ENCODE measurements at places on chromosomes 7 and 10.
A peak's percentile ranks its signal among the peaks of the same experiment; 100 is the strongest.

DNA sequence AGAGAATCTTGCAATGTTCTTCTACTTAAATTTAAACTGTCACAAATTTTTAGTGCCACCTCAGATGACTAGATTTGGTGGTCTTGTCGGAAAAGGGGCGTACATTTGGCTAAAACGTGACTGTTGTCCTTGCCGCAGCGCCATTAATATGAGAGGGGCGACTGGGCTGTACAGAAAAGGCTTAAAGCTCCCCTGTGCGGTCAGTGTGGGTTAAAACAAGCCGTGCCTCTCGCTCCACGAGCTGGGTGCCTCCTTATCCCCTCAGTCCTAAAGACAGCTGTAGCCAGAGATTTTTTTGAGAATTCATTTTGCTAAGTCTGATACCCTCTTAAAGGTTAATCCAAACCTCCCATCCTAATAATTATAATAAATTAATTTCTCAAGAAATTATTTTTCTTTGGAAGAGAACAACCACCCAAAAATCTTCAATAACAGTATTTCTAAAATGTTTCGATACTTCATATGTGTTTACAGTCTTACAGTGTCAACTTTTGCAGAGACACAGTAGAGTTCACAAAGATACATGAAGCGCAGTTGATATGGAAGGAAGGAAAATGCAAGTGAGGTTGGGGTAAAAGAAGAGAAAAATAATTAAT is 68.6 kb downstream of the C7orf25 start:
- DNase-seq = no peak

GRCh38 chr10:51510231-51510630 is 189.2 kb downstream of the CSTF2T start:
- DNase-seq = no peak

GRCh38 chr7:24828891-24829661 is 71.8 kb upstream of the GSDME start:
- DNase-seq = no peak

DNA sequence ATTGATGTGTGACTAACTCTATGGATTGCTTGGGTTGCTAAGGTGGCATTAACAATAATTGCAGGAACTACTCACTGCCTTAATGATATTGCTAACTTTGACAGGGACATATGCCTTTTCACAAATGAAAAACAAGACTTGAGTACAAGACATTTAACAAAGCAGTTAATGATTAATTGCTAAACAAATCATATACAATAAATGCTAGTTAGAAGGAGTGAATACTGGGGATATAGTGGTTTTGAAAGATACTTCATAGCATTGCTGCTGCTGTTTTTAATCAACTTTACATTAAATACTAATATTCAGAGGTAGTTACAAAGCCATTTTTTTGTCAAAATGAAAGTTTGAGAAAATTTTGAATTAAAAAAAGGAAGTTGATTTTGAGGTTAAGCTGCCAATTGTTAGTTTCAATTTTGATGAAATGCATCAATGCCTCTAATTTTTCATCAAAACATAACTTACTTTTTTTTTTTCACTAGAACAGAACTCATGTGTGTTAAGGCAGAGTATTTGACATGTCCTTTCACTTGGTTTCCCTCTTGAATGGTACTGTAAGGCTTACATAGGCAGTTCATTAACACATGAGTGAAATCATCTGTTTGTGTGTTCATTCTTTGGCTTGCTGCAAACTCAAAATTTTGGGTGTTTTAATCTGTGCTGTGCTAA is 106.2 kb upstream of the SEMA3D start:
- no peak for DNase-seq

DNA sequence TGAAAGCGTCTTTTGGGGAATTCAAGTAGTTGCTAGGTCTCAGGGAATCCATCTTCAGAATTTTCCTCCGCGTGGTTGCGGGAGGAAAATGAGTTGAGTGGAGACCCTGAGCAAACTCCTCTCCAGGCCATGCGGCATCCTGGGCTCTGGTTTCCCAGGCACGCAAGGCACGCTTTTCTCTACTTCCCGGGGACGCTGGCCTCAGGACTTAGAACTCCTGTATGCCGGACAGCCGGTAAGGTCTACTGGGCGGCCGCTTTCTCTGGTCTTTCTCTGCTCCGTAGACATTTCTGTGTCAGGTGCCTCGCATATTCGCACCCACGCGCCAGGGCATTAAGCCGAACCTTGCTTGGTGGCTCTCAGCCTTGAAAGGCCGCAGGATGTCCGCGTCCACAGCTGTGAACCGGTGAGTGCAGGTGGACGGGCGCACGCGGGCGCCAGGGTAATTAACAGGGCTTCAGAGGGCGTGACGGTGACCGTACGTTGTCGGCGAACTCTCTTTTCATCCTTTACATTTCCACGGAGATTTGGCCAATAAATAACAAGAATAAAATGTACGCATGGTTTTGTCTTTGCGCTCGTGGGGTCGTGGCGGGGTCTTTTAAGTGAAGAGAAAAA is 992 bp upstream of the RBM20 start:
- DNase-seq = peak; percentile 28

GRCh38 chr10:128384831-128385230 is 258.6 kb upstream of the MKI67 start:
- DNase-seq = no peak

DNA sequence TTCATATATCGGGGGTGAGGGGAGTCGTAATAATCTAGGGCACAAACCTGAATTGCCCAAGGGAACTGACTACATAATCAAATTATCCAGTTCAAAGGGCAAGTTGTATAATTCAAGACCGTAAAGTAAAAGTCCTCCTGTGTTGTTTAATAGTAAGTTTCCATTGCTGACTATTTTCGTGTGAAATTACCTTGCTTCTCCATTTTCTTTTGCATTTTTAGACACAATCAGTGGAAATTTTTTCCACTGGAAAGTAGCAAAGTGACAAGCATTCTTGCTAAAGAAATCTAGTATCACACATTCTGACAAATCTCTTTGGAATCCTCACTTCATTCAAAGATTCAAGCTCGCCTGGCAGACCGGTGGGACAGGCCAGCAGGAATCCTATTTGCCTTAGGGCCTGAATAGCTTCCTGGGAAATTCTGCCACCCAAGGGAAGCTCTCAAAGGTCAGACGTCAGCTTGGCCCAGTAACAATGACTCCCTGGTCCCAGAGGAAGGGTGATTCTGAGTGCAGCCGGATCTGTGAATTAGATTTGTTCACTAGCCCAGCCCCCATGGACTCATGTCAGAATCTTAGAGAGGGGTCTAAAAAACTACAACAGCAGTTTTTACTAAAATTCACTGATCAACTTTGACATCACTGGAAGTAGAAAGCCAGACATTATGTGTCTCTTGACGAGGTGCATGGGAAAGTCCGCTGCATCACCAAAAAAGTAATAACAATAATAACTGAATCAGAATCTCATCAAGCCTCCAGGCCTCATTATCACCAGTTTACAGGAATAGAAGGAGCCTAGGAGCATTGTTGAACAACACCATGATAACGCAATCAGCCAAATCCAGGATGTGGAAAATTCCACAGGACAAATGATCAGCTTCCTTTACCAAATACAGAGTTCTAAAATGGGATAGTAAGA is 161.0 kb downstream of the SKIDA1 start:
- DNase-seq = no peak

DNA sequence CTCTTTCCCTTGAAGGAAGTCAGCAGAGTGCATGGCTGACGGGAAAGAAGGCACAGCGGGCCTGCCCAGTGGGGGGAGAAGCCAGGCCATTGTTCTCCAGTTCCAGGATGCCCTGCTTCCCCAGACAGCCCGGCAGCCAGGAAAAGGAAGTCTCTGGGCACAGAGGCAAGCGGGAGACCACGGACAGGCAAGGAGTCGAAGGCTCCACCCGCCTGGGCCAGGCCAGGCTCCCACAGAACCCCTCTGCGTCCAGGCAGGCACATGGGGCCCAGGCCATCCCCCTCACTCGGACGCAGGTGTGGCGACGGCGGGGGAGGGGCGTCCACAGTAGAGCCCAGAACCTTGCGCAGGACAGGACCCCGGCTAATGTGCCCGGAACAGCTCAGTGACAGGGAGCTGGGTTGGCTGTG is 8.7 kb downstream of the GPR146 start:
- no peak for DNase-seq

GRCh38 chr10:70442332-70442988 is 979 bp upstream of the NODAL start:
- no peak for DNase-seq

DNA sequence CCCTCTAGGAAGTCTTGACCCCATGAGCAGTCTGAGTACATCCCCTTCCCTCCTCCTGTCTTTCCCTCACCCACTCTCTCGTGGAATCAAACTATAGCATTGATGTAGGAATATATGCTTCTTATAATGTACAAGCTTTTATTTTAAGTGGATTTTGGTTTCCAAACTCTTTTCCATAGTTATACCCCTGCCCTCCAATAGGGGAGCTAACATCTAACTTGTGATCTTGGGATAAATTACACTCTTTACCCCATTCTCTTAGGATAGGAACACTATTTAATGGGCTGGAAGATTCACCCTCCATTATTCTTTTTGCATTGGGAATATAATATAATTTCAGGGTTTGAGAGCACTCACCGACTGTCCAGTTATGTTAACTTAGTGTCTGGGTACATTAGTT is 465.9 kb downstream of the GATA3 start:
- no peak for DNase-seq

DNA sequence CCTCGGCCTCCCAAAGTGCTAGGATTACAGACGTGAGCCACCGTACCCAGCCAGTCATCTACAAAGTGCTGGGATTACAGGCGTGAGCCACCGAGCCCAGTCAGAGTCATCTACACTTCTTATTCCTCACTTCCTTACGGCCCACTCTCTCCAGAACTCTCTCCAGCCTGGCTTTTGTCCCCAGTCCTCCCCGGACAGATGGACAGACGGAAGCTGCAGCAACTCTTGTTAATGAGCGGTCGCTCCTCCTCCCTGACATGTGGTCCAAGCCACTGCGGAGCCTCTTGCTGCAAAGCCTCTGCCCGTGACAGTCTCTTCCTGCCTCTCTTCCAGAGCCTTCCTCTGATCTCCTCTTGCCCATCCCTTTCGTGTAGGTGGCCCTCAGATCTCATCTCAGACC is 45.9 kb downstream of the TMEM270 start:
- DNase-seq = no peak

DNA sequence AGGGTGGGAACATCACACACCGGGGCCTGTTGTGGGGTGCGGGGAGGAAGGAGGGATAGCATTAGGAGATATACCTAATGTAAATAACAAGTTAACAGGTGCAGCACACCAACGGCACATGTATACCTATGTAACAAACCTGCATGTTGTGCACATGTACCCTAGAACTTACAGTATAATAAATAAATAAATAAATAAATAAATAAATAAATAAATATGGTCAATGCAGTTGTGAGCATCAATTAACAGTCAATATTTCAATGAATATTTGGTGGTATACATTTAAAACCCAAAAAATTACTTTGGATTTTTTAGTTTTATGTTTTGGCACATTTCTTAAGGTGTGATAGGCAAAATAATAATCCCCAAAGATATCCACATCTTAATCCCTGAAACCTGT is 15.6 kb downstream of the TRDMT1 start:
- DNase-seq = no peak

DNA sequence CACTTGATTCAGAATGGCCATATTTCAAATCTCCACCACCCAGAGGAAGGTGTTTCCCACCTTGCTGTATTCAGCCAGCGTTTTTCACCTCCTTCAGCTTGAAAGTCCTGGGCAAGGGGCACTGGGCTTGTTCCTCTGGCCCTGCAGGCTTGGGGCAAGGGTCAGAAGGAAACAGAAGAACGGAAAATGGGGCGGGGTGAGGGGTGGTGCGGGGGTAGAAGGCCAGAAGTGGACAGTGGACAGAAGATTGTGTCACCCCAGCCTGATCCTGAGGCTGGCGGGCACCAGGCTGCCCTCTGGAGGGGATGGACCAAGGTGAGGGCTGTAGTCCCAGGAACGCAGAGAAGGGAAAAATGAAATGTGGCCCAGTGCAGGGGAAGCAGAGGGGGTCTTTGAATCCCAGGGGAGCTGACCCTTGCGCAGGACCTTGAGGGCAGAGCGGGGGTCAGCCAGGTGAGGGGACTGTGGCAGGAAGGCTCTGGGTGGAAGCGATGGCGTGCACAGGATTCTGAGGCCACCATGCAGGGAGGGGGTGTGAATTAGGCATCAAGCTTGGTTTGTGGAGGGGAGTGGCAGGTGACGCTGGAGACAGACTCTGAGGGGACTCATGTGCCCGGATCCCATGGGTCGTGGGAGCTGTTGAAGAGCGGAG is 23.0 kb downstream of the TMEM120A start:
- DNase-seq = no peak

DNA sequence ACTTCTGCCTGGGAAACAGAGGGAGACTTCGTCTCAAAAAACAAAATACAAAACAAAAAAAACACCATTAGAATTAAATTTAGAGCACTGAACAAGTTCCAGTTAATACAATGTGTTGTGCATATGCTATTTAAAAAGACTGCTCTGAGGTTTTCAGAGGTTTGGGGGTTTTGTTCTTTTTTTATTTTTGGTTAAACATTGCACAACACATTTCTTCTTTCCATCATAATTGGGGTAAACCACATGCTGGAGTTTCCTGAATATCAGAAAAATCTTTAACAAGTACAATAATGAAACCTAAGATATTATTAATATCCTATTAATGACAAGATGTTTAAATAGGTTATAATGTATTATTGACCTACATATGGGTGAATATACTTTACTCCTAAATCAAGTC is 26.3 kb downstream of the IGF2BP3 start:
- DNase-seq = no peak
